Activated T-helper 1 cell treated with anti-CD3 and anti-CD28 coated beads, Interleukin-12 subunit alpha, Interleukin-12 subunit beta, Interleukin-2, Interleukin-4 antibody, amounts not matched to agents 30 ng/mL and 10 ng/mL and 1 ng/mL, durations not matched to agents 14 hours and 24 hours and 36 hours (primary cell): ENCODE measurements at places on chromosomes 16 and 17. TPM values are rescaled to one million over a fixed set of nuclear protein-coding genes. Genes with fewer than 3 reads are reported as not detected.

GRCh38 chr16:14070555-14070876, 603 bp upstream of the MRTFB start:
- H3K27me3 ChIP-seq = no peaks in the 10 kb centered on the region
- H3K36me3 ChIP-seq = no peaks in the 10 kb centered on the region
- H3K4me3 ChIP-seq = peak overlapping the region; percentile 84
- peaks cover 16% of the 10 kb centered on the region for H3K4me1 ChIP-seq

DHX58 gene
- total RNA-seq = 26.9 and 28.4 TPM in 2 replicates

RAB11FIP4 gene
- 28.7 and 29.8 TPM in 2 replicates for total RNA-seq

ARL4D gene
- 3.2 and 4.0 TPM in 2 replicates for total RNA-seq

GRCh38 chr16:82819286-82819685, 192.5 kb downstream of the CDH13 start:
- H3K36me3 ChIP-seq = no peaks in the 10 kb centered on the region
- DNase-seq = no peak
- H3K27me3 ChIP-seq = no peaks in the 10 kb centered on the region
- H3K4me1 ChIP-seq = no peaks in the 10 kb centered on the region

SEPTIN1 gene
- 195 and 200 TPM in 2 replicates for total RNA-seq
